NCI-H2227 treated with DMSO at 0.1 percent for 48 hours (cell line): ENCODE measurements at places on chromosomes 1 and 21.

- peak; percentile 98 for DNase-seq
Measured at GRCh38 chr1:16926491-16927073, 4.9 kb downstream of the CROCC start.

DNA sequence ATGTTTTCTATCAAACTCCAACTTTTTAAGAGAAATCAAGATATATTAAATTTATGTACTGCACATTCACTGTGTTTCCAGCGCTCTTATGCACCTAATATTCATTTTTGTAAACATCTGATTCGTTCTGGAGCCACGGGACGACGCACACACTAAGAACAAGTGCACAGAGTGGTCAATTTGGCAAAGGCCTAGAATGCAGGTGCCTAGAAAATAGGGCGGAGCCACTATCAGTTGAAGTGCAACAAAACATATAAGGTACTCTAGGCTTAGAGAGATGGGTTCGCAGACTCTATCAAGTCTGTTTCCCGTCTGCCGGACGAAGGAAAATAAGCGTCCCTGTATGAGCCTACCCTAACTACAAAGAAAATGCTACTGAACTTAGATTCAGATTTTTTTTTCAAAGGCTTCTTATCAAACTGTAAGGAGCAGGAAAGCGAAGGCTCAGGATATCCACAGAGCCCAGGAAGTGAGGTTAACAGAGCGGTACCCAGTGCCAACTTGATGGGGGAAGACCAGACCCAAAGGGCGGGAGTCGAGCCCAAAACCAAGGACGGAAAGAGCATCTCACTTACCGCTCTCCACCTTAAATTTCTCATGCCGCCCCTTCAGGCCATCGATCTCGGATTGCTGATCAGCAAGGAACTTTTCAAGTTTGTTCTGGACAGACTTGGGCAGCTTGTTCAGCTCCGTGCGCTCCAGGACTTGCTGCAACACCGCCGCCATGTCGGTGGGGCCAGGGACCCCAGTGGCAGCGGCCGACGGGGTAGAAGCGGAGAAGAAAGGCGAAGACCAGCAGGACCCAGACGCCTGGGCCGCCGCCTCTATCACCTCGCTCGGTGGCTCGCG, 526 bp downstream of the TPR start:
- DNase-seq: no peak

- no peak for DNase-seq
Measured at GRCh38 chr1:41642922-41643821, 158.7 kb upstream of the EDN2 start.

DNA sequence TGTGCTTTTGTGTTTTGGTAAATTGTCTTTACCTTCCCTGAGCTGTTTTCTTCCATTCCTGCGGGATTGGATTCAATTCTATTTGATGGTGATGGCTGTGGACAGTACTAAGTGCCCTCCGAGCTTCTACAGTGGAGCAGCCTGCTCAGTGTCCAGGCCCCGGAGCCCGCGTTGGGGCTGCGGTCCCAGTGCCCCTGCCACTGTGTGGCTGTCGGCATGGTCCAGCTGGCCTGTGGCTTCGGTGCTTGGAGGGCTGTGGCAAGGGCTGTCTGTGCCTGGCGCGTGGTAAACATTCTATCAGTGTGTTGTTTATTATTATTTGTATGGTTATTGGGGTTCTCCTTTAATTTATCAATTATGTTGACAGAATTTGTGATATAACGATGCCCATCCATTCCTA, 109.1 kb upstream of the COL6A1 start:
- DNase-seq: no peak

DNA sequence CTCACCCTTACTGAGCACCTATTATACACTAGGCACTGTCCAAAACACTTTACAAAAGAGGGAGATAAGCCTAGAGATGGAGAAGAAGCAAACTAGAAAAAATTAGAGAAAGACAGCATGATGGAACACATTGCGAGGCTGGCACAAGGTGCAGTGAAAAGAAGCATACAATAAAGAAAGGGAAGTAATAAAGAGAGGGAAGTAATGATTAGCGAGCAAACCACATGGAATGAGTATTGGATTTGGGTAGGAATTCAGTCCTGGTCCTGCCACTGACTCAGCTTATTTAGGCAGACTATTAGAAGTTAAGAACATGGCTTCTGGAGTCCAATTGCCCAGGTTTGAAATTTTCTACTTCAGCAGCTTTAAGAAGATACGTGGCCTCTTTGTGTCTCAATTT, 32.6 kb upstream of the FNBP1L start:
- no peak for DNase-seq

DNA sequence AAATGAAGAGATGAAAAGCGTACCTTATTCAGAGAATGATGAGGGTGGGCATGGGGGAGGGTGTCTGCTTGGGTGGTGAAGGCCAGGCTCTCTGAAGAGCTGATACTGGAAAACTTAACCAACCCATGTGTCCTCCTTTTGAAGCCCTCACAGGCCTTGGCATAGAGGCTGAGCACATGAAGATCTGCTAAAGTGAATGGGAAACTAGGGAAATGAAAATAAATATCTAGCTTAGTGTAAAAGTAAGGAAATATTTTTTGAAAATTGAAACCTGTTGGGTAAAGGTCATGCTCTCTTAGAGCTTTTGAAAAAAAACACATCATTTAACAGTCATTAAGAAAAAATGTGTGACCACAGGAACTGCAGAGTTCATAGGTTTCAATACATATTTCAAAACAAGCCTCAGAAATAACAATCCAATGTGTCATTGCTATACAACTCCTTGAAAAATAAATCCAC, 40.5 kb upstream of the RALGPS2 start:
- DNase-seq: no peak

DNA sequence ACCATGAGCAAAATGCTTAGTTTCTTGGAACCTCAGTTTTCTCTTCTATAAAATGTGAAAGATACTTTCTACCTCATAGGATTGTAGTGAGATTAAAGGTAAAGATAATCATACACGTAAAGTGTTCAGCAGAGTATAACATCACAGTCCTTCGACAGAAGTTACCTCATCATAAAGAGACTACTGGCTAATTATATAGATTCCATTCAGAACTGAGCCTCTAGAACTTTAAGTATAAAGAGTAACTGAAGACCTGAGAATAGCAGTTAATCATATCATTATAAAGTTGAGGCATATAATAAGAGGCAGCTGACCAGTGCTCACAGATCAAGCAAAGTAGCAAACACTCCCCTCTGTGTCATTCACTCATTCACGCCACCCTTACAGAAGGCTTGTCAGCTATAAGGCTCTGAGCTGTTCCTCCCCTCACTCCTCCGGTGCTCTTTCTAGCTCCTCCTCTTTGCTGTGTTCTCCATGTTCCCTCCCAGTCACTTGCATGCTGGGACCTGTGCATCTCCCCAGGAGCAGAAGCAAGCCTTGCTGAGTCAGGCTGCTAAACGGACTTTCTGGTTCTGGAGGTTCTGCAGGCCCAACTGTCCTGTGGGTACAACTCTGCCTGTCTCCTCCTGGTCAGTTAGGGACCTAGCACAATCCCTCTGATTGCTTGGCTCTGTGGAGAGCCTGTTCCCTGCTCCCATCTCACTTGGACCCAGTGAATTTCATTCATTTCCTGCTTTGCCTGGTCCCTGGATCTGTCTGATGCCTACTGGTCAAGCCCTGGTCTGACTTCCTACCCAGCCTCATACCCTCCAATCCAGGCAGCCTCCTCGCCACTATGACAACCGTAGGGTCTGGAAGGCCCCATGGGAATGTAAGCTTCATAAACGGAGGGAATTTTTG, 28.3 kb upstream of the LY9 start:
- no peak for DNase-seq

DNA sequence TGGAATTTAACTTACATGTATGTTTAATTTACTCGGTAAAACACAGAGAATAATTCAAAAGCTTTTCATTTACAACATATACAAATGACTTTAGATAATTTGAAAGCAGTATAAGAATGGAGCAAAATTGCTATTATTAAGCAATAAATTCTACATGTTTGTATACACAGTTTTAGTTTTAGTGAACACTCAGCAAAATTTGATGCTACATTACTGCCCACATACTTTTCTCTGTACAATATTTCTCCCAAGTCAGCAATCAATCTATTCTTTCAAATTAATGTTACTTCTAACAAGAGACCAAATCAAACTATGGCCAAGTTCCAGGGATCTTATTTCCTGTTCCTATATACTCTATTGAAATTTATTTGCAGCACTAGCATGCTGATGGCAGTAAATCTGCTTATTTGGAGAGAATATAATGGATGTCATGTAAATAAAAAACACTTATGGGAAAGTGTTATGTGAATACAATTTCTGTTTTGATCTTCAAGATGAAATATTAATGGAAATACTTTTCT, 82.6 kb upstream of the BRINP3 start:
- no peak for DNase-seq

DNA sequence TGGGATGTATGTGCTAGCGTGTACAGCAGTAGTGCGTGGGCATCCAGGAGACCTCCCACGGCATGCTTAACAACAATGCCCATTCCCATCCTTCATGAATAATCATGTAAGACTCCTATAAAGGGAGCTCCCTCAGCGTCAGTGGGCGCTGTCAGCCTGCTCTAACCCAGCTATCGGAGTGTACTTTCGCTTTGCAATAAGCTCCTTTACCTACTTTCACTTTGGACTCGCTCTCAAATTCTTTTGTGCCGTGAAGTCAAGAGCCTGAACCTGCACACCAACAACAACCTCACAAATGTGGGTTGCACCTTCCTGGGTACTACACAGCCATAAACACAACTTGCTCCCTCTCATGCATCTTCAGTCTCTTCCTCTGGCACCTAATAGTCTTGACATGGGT, 114.8 kb upstream of the PAXBP1 start:
- DNase-seq: no peak

DNA sequence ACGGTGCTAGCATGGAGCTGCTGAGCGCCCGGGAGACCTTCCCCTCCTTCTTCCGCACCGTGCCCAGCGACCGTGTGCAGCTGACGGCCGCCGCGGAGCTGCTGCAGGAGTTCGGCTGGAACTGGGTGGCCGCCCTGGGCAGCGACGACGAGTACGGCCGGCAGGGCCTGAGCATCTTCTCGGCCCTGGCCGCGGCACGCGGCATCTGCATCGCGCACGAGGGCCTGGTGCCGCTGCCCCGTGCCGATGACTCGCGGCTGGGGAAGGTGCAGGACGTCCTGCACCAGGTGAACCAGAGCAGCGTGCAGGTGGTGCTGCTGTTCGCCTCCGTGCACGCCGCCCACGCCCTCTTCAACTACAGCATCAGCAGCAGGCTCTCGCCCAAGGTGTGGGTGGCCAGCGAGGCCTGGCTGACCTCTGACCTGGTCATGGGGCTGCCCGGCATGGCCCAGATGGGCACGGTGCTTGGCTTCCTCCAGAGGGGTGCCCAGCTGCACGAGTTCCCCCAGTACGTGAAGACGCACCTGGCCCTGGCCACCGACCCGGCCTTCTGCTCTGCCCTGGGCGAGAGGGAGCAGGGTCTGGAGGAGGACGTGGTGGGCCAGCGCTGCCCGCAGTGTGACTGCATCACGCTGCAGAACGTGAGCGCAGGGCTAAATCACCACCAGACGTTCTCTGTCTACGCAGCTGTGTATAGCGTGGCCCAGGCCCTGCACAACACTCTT, 1.1 kb downstream of the TAS1R3 start:
- DNase-seq: no peak

DNA sequence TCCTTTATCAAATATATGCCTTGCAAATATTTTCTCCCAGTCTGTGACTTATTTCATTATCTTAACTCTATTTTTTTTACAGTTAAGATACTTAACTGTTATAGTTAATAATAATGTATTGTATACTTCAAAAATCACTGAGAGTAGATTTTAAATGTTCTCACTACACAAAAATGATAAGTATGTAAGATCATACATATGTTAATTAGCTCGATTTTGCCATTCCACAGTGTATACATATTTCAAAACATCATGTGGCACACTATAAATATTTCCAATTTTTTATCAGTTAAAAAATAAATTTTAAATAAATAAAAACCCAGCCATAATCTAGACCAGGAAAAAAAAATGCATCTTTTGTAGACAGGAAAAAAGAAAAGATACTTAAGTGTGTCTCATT, 27.2 kb downstream of the CTTNBP2NL start:
- no peak for DNase-seq

DNA sequence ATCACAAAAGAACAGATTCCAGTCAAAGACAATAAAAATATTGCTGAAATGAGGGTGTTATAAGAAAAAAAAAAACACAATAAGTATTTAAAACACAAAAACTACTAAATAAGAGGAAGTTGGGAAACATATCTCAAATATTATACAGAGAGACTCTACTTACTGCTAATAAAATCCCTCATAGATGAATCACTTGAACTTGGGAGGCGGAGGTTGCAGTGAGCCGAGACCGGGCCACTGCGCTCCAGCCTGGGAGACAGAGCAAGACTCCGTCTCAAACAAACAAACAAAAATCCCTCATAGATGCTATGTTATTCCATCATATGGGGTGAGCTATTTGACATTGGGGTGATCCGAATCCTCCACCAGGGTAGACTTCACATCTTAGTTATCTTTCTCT, 48.0 kb upstream of the ZNF281 start:
- DNase-seq: no peak

GRCh38 chr1:212700892-212701819, 1.5 kb upstream of the BATF3 start:
- peak; percentile 55 for DNase-seq

GRCh38 chr1:46592823-46593222, 11.2 kb downstream of the MKNK1 start:
- no peak for DNase-seq

DNA sequence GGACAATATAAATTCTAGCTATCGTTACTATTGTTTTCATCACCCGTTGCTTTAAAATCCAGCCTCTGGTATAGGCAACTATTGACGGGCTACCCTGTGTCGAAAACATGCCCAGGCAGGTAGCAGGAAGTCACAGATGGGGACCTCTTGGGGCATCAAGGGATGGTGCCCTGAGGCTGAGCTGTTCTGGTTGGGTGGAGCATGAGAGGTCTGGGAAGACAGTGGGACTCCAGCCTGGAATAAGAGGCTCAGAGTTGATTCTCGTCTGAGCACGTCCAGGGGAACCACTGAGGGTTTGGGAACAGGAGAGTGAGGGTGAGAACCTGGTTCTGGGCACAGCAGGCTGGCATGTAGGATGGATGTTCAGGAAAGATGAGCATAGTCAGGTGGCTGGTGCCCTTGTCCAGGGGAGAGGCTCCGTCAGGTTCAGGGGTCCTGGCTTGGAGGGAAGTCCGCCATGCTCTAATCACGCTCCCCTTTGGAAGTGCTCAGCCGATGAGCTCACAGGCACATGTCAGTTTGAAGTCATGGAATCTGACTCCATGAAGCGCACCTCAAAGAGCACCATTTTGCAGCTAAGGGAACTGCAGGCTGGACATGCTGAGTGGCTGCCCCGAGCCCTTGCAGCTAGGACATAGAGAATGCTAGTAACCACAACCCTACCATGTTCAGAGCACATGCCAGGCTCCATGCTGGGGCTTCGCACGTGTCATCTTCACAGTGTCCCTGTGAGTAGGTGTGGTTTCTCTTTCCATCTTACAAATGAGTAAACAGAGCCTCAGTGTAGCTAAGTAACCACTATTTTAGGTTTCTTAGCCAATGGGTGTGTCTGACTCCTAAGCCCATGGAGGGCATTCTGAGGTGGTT, 21.0 kb downstream of the PCSK9 start:
- DNase-seq: no peak

- DNase-seq: no peak
Measured at GRCh38 chr1:188615321-188615720, 1786.6 kb downstream of the PLA2G4A start.
